Brain pericyte (primary cell): ENCODE measurements at places on chromosomes 7 and 10.

GRCh38 chr10:118698421-118698820 is 56.3 kb downstream of the CACUL1 start:
- DNase-seq = no peak

GRCh38 chr7:100894860-100895700 is 608 bp downstream of the ACHE start:
- no peak for DNase-seq

GRCh38 chr7:106094780-106095179 is 17.3 kb downstream of the SYPL1 start:
- no peak for DNase-seq

DNA sequence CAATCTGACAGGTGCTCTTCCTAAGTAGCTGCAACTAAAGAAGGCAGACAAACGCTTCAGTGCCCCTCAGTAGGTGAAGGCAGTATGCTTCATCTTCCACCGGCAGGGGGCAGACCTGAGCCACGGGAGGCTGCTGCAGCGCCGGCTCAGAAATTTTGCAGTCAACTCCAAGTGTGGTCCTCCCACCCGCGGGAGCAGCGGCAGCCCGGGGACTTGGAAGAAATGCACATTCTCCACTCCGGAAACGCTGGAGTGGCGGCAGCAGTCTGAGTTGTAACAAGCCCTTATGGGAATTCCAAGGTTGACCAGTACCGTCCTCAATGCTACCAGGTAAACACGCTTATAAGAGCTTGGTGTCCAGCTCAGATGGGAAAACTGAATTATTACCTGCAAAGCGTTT is 3.4 kb downstream of the IGFBP3 start:
- no peak for DNase-seq

- DNase-seq = no peak
Measured at GRCh38 chr7:108083980-108084379, 46.2 kb downstream of the LAMB4 start.
